ENCODE measurements at places on chromosomes 2 and 18.

DNA sequence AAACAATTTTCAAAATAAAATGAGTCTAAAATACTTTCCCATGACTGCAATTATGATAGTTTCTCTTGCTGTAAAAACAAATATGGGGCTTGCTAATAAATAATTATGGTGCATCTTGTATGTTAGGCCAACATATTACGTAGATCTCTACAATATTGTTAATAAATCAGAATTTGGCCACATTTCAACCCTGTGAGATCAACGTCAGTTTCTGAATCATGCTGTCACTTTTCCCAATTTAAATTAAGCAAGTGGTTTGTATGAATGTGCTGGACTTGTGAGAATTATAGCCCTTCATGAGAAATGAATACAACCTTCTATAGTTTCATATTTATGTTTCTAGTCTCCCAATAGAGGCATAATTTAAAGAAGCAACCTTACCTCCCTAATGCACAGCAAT lies 808.9 kb downstream of the SUCLG1 start:
- DNase-seq = no peak

DNA sequence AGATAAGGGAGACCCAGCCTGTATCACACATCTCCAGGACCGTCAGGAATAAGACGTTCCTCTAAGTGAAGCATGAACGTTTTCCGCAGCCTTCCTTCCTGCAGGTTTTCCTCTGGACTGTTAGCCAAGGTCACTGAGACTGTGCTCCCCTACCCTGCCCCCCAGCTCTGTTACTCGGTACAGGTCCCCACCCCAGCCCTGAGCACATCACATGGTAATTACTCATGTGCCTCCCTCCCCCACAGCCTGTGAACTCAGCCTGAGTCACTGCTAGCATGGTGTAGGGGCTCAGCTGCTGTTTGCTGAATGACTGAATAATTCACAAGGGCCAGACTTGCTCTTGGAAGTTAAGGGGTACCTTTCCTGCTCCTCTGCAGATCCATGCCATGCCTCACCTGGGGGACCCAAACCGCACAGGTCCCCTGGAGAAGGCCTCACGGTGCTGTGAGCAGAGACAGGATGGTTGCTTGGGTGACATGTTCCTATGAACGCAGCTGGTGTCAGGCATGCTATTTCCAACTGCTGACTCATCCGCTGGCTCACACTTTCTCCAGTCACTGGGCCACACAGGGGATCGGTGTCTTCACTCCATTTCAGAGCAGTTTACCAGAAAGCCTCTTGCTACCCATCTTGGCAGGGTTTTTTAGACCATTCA lies 88.2 kb downstream of the PLB1 start:
- DNase-seq = peak; percentile 87

DNA sequence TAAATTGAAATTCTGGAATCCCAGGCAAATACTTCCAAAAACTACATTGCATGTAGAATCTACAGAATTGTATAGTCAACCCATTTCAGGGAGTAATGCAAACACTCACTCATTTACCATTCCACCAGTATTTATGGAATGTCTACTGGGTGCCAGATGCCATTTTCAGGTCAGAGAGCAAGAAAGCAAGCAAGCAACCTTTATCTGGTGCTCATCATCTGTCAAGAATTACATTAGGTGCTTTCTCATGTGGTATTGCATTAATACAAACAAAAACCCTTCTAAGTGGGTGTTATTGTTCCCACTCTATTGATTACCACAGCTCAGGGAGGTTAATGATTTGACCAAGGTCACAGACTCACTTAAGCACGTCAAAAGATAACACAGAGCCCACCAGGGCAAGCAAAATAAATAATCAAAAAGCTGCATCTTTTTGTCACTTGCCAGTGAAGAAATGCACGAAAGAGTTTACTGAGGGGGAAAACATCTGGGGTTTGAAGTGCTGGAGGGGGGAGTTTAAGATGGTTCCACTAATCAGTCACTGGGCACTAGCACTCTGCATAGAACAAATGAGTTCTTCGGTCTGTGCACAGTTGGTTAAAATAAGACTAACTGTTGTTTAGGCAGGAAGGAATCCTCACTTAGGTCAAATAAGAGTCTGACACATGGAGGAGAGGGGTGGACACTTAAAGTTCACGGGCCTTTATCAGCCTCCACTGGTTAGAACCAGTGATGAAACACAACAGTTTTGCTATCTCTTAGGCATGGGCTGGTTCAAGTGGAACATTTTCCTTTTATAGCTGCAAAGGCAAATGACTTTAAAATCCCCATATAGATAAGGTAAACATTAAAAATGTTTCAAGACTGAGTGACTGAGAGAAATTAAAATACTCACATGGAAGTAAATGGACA lies 208.8 kb downstream of the CDH2 start:
- no peak for DNase-seq

GRCh38 chr2:179107737-179108136 lies 57.8 kb upstream of the CCDC141 start:
- peak; percentile 41 for DNase-seq

- DNase-seq = no peak
Measured at GRCh38 chr2:197500503-197501131, 438 bp downstream of the HSPE1 start.

- DNase-seq = no peak
Measured at GRCh38 chr2:159895258-159896065, 97.5 kb upstream of the CD302 start.

GRCh38 chr2:10591207-10591606 lies 98.6 kb downstream of the NOL10 start:
- DNase-seq = peak; percentile 14

DNA sequence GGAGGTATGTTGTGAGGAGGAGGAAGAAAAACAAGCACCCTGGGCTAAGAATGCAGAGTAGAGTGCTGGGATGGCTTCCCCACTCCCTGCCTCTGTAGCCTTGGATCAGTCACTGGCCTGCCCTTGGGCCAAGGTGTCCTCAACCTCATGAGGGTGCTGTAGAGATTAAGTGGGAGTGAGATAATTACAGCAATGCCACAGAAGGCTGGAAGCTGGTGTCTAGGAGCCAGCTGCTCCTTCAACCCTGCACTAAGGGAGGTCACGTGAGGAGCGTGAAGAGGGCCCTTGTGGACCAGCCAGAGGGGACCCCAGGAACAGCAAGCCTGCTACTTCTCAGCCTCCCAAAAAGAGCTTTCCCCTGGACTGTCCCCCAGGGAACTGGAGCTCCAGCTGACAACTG lies 95.2 kb downstream of the TTC32 start:
- no peak for DNase-seq

DNA sequence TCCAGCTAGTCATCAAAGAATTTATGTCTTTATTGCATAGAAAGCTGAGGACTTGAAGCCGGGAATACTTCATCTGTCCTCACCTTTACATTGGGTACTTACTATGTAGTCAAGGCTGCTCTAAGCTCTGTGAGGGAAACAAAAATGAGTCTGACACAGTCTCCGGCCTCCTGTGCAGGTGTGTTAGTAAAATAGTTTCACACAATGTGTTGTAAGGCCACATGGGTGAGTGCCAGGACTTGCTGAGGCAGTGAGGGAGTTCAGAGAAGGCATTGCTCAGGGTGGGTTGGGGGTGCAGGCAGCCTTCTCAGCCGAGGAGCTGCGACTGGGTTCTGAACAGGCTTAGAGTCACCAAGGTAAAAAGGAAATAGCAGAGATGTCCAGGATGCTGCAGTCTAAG lies 54.5 kb upstream of the SMAD2 start:
- DNase-seq = no peak

GRCh38 chr2:207252979-207253645 lies 87.4 kb upstream of the KLF7 start:
- peak; percentile 64 for DNase-seq

- DNase-seq = peak; percentile 70
Measured at GRCh38 chr2:101736861-101737291, 39.4 kb downstream of the MAP4K4 start.

DNA sequence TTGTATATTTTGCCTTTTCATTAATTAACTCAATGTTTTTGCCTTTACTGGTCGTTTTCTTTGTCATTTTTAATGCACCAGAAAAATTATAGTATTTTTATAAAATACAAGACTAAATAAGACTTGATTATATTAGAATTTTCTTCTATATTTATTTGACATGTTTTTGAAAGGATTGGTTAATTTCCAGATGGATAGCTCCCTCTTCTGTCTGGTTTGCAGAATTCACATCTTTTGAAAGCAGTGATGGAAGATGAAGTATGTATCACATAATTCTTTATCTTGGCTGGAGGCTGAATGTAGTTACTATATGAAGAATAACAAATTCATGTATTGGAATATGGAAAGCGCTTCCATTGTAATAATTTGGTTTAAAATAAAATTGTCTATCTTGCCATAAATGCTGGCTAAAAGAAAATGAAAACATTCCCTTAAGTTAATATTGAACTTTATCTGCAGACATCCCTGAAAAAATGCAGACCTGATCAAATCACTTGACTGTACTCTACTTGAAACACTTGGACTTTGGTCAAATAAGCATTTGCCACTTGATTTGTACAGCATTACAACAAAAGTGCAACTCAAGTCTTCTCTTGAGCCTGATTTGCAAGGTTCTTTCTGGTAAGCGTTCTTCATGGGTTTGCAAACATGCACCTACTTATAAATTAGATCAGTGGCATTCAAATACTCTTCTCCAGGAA lies 86.3 kb upstream of the EFEMP1 start:
- peak; percentile 47 for DNase-seq

DNA sequence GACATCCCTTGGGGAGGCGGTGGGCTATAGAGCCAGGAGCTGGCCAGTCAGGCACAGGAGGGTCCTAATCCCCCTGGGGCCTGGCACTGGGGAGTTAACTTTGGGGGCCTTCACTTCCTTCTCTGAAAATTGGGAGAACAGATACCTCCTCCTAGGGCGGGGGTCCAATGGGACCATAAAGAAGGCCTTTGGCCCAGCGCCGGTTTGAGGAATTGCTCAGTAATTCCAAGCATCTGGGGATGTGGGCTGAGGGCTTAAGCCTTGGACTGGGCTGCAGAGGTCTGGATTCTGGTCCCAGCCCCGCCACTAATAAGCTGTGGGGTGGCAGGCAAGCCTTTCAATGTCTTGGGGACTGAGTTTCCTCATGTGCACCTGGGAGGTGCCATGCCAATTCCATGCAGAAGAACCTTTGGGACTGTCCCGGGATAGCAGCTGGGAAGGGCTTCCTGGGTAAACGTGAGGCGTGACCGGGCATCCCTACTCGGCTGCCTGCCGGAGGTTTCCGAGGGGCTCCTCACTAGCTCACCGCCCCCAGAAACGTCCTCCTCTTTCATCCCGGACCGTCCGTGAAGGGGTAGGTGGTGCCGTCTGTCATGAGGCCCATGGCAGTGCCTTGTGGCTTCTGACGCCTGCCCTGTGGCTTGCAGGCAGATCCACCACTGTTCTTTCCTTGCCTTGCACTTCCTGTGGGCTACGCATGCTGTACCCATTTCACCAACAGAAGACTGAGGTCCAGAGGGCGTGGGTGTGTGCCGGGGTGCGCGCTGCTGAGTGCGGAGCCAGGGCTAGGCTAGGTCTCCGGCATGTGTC lies 67.4 kb upstream of the HPCAL1 start:
- DNase-seq = no peak

DNA sequence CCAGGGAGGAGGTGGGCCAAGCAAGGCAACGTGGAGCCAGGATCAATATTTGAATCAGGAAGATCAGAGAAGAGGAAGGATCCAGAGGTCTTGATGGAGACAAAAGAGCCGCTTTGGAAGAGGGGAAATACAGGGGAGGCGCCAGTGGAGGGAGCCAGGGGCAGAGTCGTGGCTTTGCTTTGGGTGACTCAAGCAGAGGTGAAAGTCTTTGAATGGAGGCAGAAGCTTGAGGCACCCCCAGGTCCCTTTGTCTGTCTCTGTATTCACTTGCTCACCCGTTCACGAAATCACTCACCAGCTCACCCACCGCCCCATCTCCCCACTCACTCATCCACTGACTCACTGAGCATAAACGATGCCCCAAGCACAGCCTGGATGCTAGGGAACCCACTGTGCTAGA lies 134.1 kb downstream of the ACOXL start:
- no peak for DNase-seq

GRCh38 chr18:55497825-55498403 lies 90.1 kb downstream of the TCF4 start:
- no peak for DNase-seq

DNA sequence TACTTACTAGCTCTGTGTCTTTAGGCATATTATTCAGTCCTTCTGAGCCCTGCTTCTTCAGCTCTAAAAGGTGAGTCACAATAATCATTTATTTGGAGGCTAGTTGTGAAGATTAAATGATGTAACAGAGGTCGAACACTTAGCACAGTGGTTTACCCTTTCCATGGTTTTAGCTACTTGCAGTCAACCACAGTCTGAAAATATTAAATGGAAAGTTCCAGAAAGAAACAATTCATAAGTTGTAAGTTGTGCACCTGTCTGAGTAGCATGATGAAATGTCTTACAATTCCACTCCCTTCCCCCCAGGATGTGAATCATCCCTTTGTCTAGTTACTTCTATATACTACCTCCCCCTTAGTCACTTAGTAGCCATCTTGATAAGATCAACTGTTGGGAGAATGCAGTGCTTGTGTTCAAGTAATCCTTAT lies 217.6 kb upstream of the THUMPD2 start:
- DNase-seq = no peak

DNA sequence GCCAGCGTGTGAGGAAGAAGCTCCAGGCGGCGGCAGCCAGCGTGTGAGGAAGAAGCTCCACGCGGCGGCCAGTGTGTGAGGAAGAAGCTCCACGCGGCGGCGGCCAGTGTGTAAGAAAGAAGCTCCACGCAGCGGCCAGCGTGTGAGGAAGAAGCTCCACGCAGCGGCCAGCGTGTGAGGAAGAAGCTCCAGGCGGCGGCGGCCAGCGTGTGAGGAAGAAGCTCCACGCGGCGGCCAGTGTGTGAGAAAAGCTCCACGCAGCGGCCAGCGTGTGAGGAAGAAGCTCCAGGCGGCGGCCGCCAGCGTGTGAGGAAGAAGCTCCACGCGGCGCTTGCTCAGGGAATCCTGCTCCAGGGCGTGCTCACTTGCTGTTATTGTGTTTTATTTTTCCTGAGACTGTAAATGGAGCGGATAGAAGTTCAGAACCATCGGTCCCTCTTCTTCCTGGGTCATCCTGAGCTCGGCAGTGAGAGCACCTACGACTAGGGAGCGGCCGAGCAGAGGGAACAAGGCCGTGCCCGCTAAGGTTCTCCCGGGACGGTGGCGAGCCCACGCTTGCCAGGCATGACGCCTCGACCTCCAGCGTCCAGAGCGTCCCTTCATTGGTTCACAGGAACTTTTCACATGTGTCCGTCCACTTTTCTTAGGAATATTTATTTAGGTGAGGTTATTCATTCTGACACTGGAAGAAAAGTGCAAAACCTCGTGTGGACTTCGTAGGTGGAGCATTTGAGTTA lies 94.2 kb downstream of the TMEM18 start:
- no peak for DNase-seq

DNA sequence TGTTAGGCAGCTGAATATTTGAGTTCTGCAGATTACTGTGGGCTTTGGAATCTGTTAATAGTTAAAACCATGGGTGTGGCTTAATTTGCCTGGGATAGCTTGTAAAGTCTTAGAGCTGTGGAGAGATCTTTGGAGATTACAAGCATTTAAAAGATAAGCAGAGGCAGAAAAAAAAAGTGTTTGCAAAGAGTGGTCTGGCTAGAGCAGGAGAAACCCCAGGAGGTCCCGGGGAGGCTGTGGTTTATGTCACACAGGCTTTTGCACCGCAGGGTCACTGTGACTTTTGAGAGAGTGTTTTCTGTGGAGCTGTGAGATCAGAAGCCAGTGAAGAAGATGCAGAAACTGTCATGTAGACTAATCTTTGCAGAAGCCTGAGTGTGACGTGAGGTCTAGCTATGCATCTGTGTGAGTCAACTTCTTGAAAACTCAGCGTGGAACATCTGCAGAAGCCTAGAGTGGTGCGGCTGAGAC lies 49.0 kb downstream of the SETBP1 start:
- DNase-seq = no peak

GRCh38 chr2:33672896-33673295 lies 73.8 kb upstream of the FAM98A start:
- DNase-seq = no peak

- no peak for DNase-seq
Measured at GRCh38 chr18:24846138-24846537, 385.7 kb downstream of the HRH4 start.

All from fibroblast of gingiva (primary cell).